Adrenal gland (tissue), 19 donors: ENCODE measurements at places on chromosomes 12 and 14. TPM values are rescaled to one million over a fixed set of nuclear protein-coding genes. Genes with fewer than 3 reads are reported as not detected.

GRCh38 chr12:56840922-56841321 is 77.8 kb downstream of the HSD17B6 start:
- peak; percentile 16 for DNase-seq

DNA sequence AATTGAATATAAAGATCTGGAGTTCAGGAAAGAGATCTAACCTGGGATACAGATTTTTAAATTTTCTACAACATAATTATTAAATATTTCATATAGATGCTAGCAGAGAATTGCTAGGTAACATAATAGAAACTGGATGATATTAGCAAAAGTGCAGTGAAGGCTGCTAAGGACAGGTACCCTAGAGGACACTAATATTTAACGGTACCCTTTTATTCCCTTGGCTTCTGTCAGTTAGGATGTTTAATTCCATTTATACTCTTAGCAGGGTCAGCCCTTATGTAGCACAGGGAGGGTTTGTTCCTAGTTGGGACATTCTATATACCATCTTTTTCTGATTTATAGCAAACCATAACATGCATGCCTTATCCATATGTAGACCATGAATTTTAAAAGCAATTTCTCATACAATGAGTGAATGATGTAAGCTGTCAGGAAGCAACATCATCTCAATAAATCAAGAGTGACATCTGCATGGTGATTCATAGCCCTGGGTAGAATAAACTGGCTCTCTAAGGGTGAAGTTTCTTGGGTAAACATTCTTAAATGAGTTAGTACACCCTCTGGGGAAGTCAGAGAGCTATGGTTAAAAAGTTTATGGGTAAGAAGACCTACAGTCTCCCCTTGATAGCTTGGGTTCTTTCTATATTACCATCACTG is 404.4 kb upstream of the MGAT4C start:
- no peak for DNase-seq

DNA sequence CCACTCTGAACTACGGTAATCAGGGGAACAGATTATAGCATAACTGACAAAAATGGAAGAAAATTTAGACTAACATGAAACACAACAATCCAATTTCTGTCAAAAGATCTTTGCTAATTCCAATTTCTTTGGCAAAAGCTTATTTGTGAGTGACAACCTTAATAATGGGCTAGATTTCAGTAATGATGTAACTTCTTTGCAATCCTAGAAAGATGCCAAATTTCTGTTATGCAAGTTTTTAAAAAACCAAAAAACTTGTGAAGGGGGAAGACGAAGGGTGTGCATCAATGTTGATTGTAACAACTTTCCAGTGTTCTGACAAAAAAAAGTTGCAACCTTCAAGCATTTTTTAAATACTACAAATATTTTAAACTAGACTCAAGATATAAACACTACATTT is 59.9 kb downstream of the DICER1 start:
- DNase-seq = no peak

- no peak for DNase-seq
Measured at GRCh38 chr12:127606476-127607015, 660.4 kb upstream of the TMEM132C start.

- no peak for DNase-seq
Measured at GRCh38 chr14:104950021-104950420, 25.3 kb downstream of the PLD4 start.

GRCh38 chr12:15627995-15628945 is 160.9 kb downstream of the EPS8 start:
- no peak for DNase-seq

- DNase-seq = no peak
Measured at GRCh38 chr12:40015345-40015744, 90.5 kb downstream of the SLC2A13 start.

DNA sequence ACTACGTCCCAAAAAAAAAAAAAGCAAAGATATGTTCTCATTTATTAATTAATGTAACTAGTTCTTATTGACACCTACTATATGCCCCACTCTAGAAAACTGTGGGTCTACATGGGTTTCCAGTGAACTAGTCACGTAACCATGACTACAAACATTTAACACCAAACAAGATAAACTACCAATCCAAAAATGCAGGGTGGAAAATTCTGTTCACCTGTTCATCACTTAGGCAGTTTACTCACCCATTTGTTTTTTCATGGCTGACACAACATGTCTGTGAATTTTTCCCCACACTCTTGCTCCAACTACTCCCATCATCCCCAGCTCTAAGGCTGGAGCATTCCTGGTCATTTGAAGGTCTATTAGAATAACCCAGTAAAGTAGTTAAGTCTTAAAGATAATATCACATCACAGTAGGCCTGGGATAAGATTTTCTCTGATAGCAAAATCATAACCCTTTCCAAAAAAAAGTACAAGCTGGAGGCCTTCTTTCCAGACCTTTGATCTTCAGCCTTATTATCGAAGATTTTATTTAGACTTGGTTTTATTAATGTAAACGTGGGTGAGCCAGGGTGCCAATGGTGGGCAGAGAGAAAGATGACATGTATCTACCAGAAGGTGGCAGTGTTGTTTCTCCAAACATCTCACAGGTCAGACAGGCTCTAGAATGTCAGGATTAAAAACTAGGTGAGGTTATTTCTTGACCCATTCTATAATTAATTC is 61.6 kb upstream of the DAAM1 start:
- peak; percentile 20 for DNase-seq

DNA sequence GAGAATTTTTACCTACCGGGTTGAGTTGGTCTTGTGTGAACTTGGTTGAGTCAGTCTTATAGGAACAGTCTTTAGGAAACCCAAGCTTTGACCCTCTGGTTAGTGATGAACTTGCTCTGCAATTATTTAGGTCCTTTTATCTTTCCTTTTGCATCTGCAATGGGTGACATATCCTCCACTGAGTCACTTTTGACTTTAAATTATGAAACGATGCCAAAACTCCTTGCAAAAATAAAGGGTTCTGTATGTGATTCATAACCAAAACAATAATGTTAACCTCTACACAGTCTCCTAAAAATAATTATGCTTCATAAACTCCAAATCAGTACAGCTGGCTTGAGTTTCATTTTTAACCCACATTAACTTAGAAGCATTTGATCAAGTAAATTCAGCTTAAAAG is 979.4 kb downstream of the GALC start:
- no peak for DNase-seq

DNA sequence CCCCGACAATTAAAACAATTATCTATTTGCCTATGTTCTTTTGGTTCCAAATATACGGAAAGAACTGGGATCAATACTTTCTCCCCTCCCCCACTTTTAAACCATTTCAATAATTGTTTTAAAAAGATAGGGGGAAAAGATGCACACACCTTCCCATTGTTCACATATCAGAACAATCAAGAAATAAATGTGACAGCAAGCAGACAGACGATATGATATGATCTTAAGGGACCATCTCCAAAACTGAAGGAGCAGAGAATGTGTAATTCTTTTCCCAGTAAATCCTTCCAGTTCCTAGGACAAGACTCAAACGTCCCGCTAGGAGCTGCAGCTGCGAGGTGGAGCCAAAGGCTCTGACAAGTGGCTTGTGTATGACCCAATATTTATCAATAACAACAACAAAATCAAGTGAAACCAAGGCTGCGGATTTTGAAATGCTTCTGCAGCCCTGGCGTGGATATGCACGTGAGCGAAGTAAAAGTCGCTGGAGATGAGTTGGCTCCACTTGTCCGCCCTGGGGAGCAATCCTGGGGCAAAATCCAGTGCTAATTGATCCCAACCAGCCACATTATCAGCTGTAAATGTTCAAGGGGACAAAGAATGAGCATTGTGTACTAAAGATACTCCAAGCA is 8.2 kb upstream of the FOXG1 start:
- no peak for DNase-seq

GRCh38 chr14:78154827-78155226 is 15.3 kb upstream of the NRXN3 start:
- DNase-seq = no peak

GRCh38 chr14:91843437-91843836 is 23.9 kb downstream of the TC2N start:
- no peak for DNase-seq

GRCh38 chr12:24902511-24903328 is 46.2 kb downstream of the BCAT1 start:
- no peak for DNase-seq

- peak; percentile 53 for DNase-seq
Measured at GRCh38 chr12:67671419-67671818, 22.9 kb downstream of the DYRK2 start.

- no peak for DNase-seq
Measured at GRCh38 chr12:7373226-7373625, 69.4 kb downstream of the ACSM4 start.

MMAB gene
- 96.0 TPM for total RNA-seq

CDCA4 gene
- 3.2 TPM for total RNA-seq

YLPM1 gene
- 48.9 TPM for total RNA-seq

TTC5 gene
- total RNA-seq = 18.7 TPM

SERPINA1 gene
- 31.8 TPM for total RNA-seq

PRR4 gene
- 4.4 TPM for total RNA-seq

KRT4 gene
- total RNA-seq = not detected

FAM90A1 gene
- not detected for total RNA-seq

TAPBPL gene
- 33.8 TPM for total RNA-seq

TAS2R50 gene
- total RNA-seq = 1.5 TPM

WDHD1 gene
- 2.7 TPM for total RNA-seq

SLC38A4 gene
- 0.17 TPM for total RNA-seq

IKZF4 gene
- 11.7 TPM for total RNA-seq

KRT83 gene
- total RNA-seq = not detected

ARG2 gene
- total RNA-seq = 4.5 TPM

OR4K13 gene
- total RNA-seq = not detected

GNB3 gene
- total RNA-seq = 2.6 TPM

LYZ gene
- 36.6 TPM for total RNA-seq

GPR135 gene
- 8.6 TPM for total RNA-seq

ASCL1 gene
- 0.72 TPM for total RNA-seq

LRP6 gene
- 27.4 TPM for total RNA-seq
